Suprapubic skin (tissue), 4 donors: ENCODE measurements at places on chromosomes 5 and 9.

GRCh38 chr5:113090336-113091106, 113.9 kb downstream of the DCP2 start:
- no peak for DNase-seq

GRCh38 chr5:146878476-146879172, at the start of gene PPP2R2B:
Gene PPP2R2B (minus strand): TSS chr5:146878757.
- DNase-seq = peak; percentile 55

GRCh38 chr5:177498013-177498787, 796 bp upstream of the PDLIM7 start:
- no peak for DNase-seq

- DNase-seq = no peak
These were observed 8.0 kb downstream of the LRRC26 start for GRCh38 chr9:137161558-137162486.

DNA sequence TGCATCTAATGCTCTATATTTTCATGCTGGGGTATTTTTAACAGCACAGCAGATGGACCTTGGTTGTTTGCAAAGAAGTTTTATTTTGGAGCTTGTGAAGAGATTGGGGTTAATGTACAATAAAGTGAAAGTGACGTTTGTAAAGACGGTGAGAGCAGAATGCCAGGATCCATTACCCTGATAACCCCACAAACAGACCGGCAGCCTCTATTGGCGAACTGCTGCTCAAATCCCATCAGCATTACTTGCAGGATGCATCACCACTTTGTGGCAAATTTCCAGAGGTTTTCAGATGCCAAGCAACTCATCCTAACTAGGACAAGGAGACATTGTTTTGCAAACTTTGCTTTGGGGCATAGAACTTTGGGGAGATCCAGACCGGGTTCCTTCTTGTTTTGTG, 383.3 kb upstream of the ZNF462 start:
- no peak for DNase-seq

- DNase-seq = no peak
These were observed 82.4 kb downstream of the HMCN2 start for GRCh38 chr9:130347931-130348330.

- DNase-seq = no peak
These were observed 68.4 kb upstream of the RAPGEF1 start for GRCh38 chr9:131808291-131808690.

DNA sequence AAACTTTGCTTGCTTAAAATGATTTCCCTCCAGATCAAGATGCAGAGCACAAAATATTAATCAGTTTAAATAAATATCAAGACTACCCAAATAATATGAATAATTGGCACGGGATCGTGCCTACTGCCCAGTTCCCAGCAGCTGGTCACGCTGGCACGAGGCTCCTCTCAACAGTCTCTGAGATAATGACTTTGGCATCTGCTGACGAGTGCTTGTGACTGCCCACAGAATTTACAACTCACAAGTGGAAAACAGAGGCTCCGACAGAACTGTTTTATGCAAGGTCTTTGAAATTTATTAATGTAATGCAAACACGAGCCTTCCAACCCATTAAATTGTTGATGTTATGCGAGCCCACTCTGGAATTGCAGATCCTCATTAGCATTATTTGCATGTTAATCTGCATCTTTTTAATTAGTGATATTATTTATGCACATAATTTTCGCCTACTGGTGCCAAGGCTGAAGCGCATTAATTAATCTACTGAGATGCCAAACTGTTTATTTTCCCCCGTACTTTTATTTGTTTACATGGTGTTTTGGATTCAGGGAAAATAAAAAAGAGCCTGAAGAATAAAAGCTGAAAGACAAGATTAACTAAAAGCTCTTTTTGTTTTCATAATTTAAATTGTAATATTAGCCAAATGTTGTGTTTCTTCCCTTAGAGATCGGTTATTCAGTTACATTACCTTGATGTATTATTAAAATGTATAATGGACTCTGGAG, 369.3 kb upstream of the IRX1 start:
- no peak for DNase-seq

- DNase-seq = no peak
These were observed 227.6 kb downstream of the SAXO1 start for GRCh38 chr9:18805386-18805785.

DNA sequence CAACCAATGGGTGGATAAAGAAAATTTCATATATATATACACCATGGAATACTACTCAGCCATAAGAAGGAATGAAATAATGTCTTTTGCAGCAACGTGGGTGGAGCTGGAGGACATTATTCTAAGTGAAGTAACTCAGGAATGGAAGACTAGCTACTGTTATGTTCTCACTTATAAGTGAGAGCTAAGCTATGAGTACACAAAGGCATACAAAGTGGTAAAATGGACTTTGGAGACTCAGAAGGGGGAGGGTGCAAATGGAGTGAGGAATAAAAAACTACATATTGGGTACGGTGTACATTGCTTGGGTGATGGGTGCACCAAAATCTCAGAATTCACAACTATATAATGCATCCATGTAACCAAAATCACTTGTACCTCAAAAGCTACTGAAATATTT, 67.2 kb upstream of the RUSC2 start:
- no peak for DNase-seq

- DNase-seq = no peak
These were observed 361.9 kb downstream of the SEMA5A start for GRCh38 chr5:9183992-9184391.

- no peak for DNase-seq
These were observed 29.4 kb downstream of the RAD23B start for GRCh38 chr9:107312376-107313050.
